ENCODE measurements at places on chromosomes 4 and X.

DNA sequence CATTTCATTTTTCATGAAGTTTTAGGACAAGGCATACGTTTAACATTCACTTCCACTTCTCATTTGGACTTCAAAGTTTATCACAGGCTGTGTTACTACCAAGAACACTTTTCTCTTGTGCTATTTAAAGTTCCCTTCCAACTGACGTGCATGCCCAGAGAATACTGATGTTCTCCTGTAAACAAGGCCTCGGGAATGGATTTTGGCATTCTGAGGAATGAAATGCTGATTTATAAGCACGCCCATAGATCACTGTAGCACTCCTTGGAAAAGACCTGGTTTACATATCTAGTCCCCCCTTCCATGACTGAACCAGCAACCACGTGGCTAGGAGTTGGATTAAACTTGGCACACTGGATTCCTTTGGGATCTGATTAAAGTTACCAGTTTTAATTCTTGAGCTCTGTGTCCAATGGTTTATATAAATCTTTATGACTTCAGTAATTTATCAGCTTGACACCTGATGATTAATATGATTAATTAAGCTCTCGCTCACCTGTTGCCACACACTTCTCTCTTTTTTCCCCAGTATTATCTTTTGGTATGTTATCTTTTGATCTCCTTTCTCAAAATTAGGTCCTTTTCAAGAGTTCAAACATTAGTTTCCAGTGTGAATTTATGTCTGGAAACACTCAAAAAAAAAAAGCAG, 122.4 kb upstream of the HAND2 start:
- H3K4me3 ChIP-seq, result no peak overlapping the region
- H3K4me1 ChIP-seq, result no peaks in the 10 kb centered on the region
- H3K27ac ChIP-seq, result no peak overlapping the region
- no peaks in the 10 kb centered on the region for H3K36me3 ChIP-seq

- H3K36me3 ChIP-seq, result no peaks in the 10 kb centered on the region
- no peak overlapping the region for H3K27ac ChIP-seq
- no peaks in the 10 kb centered on the region for H3K4me1 ChIP-seq
- H3K27me3 ChIP-seq, result no peaks in the 10 kb centered on the region
These were observed 45.5 kb downstream of the TMEM144 start for GRCh38 chr4:158255727-158256324.

- H3K36me3 ChIP-seq, result peaks cover 84% of the 10 kb centered on the region
- DNase-seq, result no peak
- no peaks in the 10 kb centered on the region for H3K27me3 ChIP-seq
- peaks cover 45% of the 10 kb centered on the region for H3K4me1 ChIP-seq
- peak overlapping the region; percentile 89 for H3K4me3 ChIP-seq
- H3K27ac ChIP-seq, result peak overlapping the region; percentile 97
These were observed 552 bp downstream of the PIM2 start for GRCh38 chrX:48918301-48918642.

GRCh38 chrX:136619899-136620505, 28.0 kb upstream of the CD40LG start:
- no peak overlapping the region for H3K27ac ChIP-seq
- H3K4me1 ChIP-seq, result peaks cover 10% of the 10 kb centered on the region
- H3K36me3 ChIP-seq, result no peaks in the 10 kb centered on the region
- H3K27me3 ChIP-seq, result no peaks in the 10 kb centered on the region

GRCh38 chr4:1572964-1573720, 111.0 kb downstream of the FAM53A start:
- H3K36me3 ChIP-seq, result peaks cover 1% of the 10 kb centered on the region
- H3K4me3 ChIP-seq, result no peak overlapping the region
- H3K27me3 ChIP-seq, result no peaks in the 10 kb centered on the region
- no peak for DNase-seq

GRCh38 chrX:18983666-18984380, at the start of gene PHKA2:
TSS of gene PHKA2 (minus strand) at chrX:18984114. CDS start at chrX:18983932, 182 bp downstream.
- H3K4me3 ChIP-seq, result peak within 1 kb of the TSS; percentile 83
- no peak for DNase-seq
- peaks cover 9% of the 10 kb centered on the region for H3K36me3 ChIP-seq
- H3K27me3 ChIP-seq, result no peaks in the 10 kb centered on the region

GRCh38 chr4:9927341-9928007, 93.8 kb downstream of the SLC2A9 start:
- H3K27ac ChIP-seq, result no peak overlapping the region
- no peaks in the 10 kb centered on the region for H3K4me1 ChIP-seq
- H3K4me3 ChIP-seq, result no peak overlapping the region
- no peak for DNase-seq
- no peaks in the 10 kb centered on the region for H3K36me3 ChIP-seq

DNA sequence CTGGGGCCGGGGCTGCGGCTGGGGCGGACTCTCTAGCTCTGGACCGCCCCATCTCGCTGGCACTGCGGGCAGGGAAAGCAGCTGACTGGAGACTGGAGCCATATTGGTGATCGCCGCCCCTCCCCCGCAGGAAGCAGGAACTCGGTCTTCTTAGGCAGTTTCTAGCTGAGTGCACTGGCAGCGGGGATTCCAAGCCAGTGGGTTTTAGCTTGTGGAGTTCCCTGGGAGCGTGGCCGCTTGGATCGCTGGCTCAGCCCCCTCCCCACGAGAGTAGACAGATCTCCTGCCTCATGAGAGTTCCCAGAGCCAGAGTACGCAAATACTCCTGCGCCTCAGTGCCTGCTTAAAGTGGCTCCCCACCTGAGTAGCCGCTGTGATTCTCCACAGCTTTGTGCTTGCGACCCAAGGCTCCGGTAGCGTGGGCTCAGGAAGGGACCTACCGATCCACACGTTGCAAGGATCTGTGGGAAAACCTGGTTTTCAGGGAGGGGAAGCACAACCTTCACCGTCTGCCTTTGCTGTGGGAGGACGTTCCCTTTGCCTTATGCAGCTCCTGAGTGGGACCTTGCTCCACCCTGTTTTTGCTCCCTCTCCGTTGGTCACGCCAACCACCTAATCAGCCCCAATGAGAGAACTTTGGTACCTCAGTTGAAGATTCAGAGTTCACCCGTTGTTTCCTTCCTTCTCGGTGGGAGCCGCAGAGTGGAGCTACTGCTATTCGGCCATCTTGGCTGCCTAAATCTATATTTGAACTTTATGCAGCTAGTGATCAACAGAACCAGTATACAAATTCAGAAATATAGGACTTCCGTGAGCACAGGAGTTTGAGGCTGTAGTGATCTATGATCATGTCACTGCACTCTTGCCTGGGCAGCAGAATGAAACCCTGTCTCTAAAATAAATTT, 803.9 kb upstream of the PCDH10 start:
- H3K4me3 ChIP-seq, result no peak overlapping the region
- H3K4me1 ChIP-seq, result no peaks in the 10 kb centered on the region
- no peaks in the 10 kb centered on the region for H3K27me3 ChIP-seq
- H3K27ac ChIP-seq, result no peak overlapping the region
- no peaks in the 10 kb centered on the region for H3K36me3 ChIP-seq
- DNase-seq, result no peak

GRCh38 chrX:39888730-39889129, 209.0 kb downstream of the BCOR start:
- H3K36me3 ChIP-seq, result no peaks in the 10 kb centered on the region
- no peak overlapping the region for H3K27ac ChIP-seq
- H3K4me3 ChIP-seq, result no peak overlapping the region
- peaks cover 8% of the 10 kb centered on the region for H3K4me1 ChIP-seq
- no peaks in the 10 kb centered on the region for H3K27me3 ChIP-seq
- DNase-seq, result no peak

DNA sequence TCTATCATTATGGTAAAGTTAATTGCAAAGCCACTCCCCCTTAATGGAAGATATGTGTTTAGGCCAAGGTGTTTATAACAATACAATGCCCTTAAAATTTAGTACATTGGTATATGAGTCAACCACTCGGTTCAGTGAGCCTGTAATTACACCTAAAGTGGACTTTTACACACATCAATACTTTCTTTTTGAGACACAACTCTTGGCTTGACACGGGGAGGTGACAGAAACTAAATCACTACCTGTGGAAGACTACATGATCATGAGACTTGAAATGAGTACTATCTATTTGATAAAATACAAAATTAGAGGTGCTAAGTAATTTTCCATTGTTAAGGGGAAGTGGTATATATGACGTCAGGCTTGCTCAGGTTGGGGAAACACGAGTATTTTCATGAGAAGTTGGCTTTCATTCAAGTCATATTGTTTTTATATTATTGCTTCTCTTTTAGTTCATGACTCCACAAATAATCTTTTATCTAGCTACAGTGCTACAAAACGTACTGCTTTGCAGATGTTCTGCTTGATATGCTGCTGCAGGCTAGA, 918.3 kb downstream of the ARAP2 start:
- no peak overlapping the region for H3K4me3 ChIP-seq
- DNase-seq, result no peak
- H3K36me3 ChIP-seq, result peaks cover 2% of the 10 kb centered on the region
- no peaks in the 10 kb centered on the region for H3K4me1 ChIP-seq
- H3K27me3 ChIP-seq, result no peaks in the 10 kb centered on the region

DNA sequence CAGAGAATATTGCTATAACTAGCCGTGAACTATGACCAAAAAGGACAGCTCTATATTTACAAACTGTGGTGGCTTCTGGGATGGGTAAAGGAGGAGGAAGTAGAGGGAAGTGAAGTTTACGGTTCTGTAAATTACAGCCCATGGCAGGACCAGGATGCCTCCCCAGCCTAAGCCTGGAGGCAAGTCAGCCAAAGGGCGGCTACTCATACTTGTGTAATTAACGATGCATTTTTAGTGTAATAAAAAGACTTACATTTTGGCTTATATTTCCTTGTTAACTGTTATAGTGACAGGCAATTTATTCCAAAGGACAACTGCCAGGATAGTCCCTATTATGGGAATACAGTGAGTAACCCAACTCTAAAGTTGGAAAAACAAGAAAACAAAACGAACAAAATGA, 139.9 kb upstream of the OTUD4 start:
- no peak overlapping the region for H3K4me3 ChIP-seq
- H3K27ac ChIP-seq, result no peak overlapping the region
- no peak for DNase-seq
- no peaks in the 10 kb centered on the region for H3K36me3 ChIP-seq
- no peaks in the 10 kb centered on the region for H3K4me1 ChIP-seq

DNA sequence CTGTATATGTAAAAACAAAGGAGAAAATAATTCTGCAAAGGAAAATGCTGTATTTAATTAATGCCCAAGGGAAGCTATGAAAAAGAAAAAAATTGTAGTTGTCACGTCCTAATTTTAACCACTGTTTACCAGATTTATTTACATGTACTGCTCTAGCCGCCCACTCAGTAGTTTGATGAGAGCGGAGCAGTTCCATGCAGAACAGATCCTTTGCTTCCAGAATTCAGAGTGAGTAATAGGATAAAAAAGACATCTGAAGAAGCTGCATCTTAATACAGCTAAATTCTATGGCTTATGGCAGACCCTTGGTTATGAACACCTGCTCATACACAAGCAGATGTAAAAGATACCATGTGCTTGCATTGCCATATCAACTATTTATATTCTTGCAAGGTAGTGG, 287.0 kb downstream of the GASK1B start:
- no peaks in the 10 kb centered on the region for H3K4me1 ChIP-seq
- H3K27ac ChIP-seq, result no peak overlapping the region
- no peaks in the 10 kb centered on the region for H3K27me3 ChIP-seq
- no peaks in the 10 kb centered on the region for H3K36me3 ChIP-seq
- no peak for DNase-seq
- H3K4me3 ChIP-seq, result no peak overlapping the region

DNA sequence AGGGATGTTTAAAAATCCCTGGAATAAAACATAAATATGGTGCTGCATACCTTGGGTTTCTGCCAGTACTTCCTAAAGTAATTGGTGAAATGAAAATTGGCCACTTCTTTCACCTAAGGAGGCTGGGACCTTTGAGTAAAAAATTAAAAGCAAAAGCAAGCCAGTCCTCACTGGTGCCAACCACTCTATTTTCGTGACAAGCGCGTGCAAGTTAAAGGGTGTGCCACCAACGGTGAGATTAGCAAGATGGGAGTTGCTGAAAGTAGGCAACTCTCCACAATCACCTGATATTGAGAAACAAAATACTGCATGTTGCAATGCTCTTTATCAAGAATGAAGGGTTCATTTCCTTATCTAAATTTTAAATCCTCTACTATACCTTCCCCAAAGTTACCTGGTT, 19.7 kb upstream of the RTL9 start:
- no peak overlapping the region for H3K4me3 ChIP-seq
- H3K36me3 ChIP-seq, result no peaks in the 10 kb centered on the region
- H3K27ac ChIP-seq, result no peak overlapping the region
- no peak for DNase-seq
- no peaks in the 10 kb centered on the region for H3K27me3 ChIP-seq
- no peaks in the 10 kb centered on the region for H3K4me1 ChIP-seq

DNA sequence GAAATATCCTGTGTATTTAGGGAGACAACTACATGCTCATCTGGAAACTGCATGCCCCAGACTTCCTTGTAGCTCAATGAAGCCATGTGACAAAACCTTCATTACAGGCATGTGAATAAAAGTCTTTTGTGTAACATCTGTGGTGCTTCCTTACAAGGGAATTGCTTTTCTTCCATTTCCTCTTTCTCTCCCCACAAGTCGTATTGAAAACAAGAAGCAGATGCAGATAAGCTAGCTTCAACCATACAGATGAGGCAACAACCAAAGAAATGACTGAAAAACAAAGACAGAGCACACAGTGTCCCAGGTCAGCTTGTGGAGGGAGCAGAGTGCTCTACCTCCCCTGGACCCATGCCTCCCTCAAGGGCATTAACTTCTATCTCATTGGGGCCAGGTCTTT, 115.8 kb upstream of the INPP4B start:
- no peak for DNase-seq
- H3K4me3 ChIP-seq, result no peak overlapping the region
- peaks cover 6% of the 10 kb centered on the region for H3K27me3 ChIP-seq

DNA sequence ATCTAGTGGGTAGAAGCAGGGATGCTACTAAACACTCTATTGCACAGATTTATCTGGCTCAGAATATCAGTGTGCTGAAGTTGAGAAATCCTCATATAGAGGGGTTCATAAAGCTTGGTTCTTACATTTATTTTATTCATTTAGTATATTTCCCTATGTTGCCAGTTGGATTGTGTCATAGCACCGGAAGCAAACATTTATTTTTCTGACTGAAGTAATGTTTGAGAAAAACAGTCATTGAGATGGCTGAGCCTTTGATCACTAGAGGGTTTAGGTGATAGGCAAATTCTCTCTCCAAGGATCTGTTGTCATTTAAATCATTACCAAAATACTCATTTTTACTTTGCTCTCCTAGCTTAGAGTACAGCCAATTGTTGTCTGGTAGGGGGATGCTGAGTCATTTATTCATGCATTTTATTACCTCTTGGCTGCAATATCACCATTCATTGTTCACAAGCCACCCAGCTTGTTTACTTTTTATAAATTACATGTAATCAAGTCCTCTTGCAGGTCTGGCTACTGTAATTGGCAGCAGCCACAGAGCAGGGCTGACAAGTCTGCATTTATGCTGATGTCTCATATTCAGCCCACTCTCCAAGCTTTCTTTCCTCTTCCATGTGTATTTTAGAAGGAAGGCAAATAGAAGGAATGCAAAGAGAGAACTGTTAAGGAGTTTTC, 15.2 kb downstream of the GAB1 start:
- H3K27ac ChIP-seq, result no peak overlapping the region
- no peak overlapping the region for H3K4me3 ChIP-seq
- H3K36me3 ChIP-seq, result no peaks in the 10 kb centered on the region
- H3K27me3 ChIP-seq, result peaks cover 8% of the 10 kb centered on the region
